Left hindlimb (tissue), 1 donor: ENCODE measurements at places on chromosomes 4 and X.

DNA sequence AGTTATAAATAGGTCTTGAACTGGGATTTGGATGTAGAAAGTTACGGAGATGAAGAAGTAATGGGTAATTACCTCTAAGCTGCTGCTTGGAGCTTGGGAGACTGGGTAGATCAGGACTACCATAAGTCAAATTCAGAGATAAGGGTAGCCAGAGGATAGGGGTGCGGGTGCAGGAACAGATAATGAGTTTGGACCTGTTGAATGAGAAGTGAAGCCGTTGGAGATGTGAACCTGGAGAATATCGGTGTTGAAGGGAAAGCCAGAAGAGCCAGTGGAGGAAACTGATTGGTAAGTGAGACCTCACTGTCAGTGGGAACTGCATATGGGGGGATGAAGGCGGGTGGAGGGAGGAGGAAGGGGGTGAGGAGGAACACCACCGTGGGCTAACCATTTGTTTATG lies 618 bp upstream of the FOXO4 start:
- DNase-seq, result no peak

DNA sequence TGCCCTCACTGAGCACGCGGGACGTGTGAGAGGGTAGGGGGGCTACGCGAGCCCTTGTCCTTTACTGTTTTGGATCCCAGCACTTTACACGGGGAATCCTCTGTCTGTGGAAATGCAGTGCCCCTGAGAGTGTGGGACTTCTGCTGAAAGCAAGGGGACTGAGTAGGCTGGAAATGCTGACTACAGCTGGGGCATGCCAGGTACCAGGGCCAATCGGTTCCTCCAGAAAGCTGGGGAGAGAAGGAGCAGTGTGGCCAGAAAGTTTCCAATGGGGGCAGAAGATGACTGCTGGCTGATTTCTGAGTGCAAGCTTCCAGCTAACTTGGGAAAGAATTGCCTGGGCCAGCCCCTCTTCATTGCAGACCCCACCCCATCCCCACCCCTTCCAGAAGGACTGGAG lies 1.5 kb downstream of the NHSL2 start:
- peak; percentile 42 for DNase-seq

GRCh38 chr4:6888506-6889071 lies 21.0 kb upstream of the TBC1D14 start:
- DNase-seq, result no peak

GRCh38 chrX:149010013-149010852 lies 494.9 kb downstream of the IDS start:
- no peak for DNase-seq

DNA sequence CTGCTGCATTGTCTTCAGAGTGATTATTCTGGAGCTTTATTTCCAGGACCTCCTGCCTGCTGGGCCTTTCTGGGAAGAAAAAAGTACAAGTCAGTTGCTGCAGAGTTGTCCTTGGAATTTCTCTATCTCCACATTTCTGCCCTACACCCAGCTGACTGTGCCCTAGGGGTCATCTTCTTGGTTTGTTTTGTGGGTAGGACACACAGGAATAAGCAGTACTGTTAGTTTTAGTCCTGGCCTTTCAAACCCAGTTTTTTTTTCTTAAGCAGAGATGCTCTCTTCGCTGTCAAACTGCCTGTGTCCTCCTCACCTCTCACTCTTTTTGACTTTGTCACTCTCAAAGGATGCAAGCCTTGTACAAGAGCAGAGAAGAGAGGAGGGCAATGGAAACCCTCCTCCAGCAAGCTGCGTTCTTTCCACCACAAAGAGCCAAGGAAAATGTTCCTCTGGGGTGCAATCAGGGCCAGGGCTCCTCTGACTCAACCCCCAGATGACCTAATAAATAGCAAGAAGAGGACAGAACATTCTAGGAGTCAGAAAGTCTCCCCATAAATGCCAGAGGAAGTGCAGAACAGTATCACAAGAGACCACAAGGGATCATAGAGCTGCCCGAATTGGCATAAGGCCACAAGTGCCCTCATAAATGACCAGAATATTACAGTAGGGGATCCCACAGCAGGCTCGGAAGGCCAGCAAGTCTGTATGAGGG lies 186.2 kb downstream of the RCHY1 start:
- no peak for DNase-seq

- DNase-seq, result no peak
Measured at GRCh38 chr4:185825737-185826136, 13.7 kb upstream of the SORBS2 start.

DNA sequence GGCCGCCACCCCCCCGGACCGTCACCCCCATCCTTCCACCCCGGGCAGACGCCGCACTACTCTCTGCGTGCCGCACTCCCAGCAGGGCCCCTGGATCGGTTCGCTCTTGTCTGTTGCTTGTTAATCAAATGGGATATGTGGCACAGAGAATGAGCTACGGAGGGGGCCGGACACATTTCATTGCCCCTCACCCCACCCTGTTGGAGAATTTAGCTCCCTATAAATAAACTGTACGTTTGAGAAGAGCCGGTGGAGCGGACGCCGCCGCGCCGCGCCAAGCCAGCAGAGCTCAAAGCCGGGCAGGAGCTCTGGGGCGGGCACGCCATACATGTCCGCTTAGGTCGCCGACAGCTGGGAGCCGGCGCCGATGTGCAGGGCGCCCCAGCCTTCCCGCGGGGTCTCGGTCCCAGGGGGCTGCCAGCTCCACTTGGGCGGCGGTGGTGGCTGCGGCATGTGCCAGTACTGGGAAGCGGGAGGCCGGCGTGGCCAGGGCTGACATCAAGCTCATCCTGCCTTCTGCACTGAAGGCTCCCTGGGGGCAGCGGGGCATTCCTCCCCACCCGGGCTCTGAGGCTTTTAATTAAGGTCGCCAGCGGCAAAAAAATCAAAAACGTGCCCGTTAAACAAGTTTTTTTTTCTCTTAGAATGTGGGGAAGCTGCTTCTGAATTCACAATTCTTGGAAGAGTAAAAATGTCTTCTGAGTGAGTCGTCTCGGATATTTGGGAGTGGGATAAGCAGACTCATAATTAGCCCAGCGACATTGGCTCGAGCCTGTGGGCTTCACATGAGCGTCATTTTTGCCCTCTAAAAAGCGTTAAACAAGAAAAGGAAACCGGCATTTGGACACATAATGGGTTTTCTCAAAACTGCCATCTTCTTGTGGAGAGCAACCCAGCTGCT lies 1.1 kb upstream of the PCDH19 start:
- peak; percentile 31 for DNase-seq

DNA sequence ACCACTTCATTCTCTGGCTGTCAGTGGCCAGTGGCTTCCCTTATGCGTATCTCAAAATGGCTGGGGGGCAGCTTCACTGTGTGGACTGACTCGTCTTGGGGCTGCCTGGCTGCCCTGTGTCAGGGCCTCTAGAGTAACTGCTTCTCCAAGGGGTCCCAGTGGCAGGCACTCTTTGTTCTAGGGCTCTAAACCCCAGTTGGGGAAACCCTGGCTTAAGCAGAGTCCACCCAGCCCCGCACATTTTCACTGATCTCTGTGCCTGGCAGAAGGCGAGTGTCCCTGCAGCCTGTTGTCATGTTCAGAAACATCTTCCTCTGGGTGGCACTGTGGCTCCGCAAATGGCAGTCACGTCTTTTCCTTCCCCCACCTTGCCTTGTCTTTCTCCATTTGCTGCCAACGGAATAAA lies 59.7 kb downstream of the NBDY start:
- DNase-seq, result no peak

- DNase-seq, result no peak
Measured at GRCh38 chrX:155896512-155896911, 15.4 kb downstream of the VAMP7 start.

DNA sequence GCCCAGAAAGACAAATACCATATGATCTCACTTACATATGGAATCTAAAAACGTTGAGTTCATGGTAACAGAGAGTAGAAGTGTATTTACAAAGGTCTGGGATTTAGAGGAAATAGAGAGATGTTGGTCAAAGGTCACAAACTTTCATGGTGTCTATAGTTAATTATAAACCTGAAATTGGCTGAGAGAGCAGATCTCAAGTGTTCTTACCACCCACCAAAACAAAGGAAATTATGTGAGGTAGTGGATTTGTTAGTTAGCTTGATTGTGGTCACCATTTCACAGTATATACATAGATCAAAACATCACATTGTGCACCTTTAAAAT lies 186.8 kb downstream of the NWD2 start:
- DNase-seq, result no peak

- no peak for DNase-seq
Measured at GRCh38 chr4:78556665-78557064, 5.1 kb downstream of the ANXA3 start.

GRCh38 chrX:114178126-114178525 lies 405.8 kb upstream of the HTR2C start:
- DNase-seq, result no peak

DNA sequence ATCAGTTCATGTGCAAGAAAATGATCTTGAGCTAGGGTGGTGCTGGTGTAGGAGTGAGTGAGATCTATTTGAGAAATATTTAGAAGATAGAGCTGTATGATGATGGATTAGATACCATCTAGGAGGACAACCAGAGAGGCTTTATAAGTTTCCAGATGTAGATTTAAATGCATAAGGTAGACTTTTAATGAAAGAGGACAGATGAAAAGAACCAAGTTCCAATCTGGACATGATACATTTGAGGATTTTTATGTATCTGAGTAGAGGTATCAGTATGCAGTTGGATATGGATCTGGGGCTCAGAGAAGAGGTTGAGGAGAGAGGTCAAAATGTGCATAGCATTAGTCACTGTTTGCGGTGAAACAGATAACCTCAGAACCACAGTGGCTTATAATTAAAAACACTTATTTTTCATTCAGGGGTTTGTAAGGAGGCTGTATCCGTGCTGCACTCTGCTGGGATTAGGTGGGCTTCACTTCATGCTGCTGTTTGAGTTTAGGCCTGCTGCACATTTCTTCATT lies 348.7 kb downstream of the BMPR1B start:
- DNase-seq, result no peak

DNA sequence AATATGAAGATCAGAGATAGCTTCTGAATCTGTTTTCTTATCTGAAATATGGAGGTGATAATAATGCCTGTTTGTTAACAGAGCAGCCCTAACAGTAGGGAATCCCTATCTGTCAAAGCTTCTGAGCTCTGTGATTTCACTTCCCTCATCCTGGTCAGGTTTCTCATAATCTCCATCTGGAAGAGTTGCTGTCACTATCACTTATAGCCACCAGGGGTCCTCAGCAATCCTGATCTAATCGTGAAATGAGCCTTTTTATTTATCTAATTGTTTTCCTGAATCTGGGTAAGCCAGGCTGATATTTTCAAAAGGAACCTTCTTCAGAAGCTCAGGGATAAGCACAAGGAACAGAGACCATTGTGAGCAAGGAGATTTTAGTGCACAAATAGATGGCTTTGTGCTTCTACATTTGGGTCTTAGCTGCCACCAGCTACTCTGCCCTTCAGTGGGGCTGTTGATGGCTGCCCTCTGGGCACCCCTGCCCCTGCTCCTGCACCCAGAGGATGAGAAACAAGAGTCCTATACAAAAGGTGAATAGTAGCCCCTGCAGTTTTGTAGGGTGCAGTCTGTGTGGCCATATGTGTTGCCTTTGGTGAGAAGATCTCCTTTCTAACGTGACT lies 196.4 kb upstream of the RADX start:
- DNase-seq, result no peak

- no peak for DNase-seq
Measured at GRCh38 chr4:36325499-36325898, 44.1 kb downstream of the DTHD1 start.
